Activated naive CD4-positive, alpha-beta T cell treated with anti-CD3 and anti-CD28 coated beads, Interleukin-2, amount 10 ng/mL, durations not matched to agents 7 days and 5 days (primary cell): ENCODE measurements at places on chromosomes 2 and 18.
A peak's percentile ranks its signal among the peaks of the same experiment; 100 is the strongest.

DNA sequence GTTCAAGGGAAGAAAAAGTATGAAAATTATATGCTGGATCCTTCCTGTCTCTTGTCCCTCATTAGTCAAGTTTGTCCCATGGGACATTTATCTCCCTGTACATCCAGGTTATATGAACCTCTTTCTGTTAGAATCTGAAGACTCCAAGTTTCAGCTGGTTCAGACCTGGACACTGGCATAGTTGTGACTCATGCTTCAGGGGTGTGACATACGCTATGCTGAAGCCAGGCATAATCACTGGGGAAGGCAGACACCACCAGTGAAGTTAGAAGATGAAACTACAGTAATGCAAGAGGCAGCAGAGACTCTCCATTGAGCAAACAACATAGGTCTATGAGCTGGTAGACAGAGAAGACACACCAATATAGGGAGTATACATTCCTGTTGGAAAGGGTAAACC, 269.7 kb upstream of the SLC8A1 start:
- DNase-seq: no peak
- H3K4me3 ChIP-seq: no peak overlapping the region
- H3K27ac ChIP-seq: no peak overlapping the region
- no peaks in the 10 kb centered on the region for H3K4me1 ChIP-seq
- no peaks in the 10 kb centered on the region for H3K36me3 ChIP-seq

DNA sequence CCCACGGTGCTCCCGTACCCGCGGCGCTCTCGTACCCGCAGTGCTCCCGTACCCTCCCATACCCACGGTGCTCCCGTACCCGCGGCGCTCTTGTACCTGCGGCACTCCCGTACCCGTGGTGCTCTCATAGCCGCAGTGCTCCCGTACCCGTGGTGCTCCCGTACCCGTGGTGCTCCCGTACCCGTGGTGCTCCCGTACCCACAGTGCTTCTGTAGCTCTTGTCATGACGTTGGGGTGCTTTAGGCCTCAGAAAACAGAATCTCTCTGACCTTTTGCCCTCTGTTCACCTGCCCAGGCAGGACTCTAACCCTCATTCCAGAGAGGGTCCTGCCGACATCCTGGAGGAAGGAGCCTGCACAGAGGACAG, 35.3 kb downstream of the SLC66A2 start:
- peaks cover 55% of the 10 kb centered on the region for H3K36me3 ChIP-seq
- no peak for DNase-seq
- H3K27me3 ChIP-seq: no peaks in the 10 kb centered on the region
- H3K4me3 ChIP-seq: no peak overlapping the region
- peak overlapping the region; percentile 65 for H3K27ac ChIP-seq

DNA sequence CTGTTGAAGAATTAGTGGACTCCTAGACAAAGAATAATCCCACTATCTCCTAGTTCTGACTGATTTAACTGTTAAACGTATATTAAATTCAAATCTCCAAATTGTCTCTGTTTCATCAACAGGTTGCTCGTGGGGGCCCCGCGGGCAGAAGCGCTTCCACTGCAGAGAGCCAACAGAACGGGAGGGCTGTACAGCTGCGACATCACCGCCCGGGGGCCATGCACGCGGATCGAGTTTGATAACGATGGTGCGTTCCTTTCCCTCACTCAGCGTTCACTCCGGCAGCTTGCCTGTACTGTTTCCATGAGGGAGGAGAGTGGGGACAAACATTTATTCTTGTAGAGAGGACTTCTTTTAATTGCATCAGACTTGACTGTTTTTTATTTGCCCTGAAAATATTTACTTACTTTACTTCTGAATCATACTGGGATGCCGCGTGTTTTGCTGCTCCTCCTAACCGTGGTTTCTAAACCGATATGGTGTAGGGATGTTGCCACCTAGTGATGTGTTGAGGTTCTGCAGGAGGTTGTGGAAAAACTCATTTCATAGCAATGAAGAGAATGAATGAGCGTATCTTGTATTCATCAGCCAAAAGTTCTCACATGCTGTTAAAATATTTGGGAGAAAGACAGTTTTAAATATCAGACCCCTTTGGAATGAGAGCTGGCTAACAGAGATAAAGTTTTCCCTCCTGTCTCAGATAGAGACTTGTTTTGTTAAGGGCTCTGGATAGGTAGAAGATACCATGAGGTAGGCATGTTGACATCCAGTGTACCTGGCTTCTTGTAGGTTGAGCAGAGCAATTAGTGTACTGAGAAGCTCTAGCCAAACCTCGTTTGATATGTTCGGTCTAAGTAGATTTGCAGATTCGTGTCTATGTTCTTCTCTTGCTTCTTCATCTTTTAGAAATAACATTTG, 38.3 kb downstream of the ITGA6 start:
- H3K36me3 ChIP-seq: peaks cover 45% of the 10 kb centered on the region
- DNase-seq: peak; percentile 83
- H3K27me3 ChIP-seq: no peaks in the 10 kb centered on the region
- peak overlapping the region; percentile 96 for H3K27ac ChIP-seq
- H3K4me3 ChIP-seq: no peak overlapping the region
- peaks cover 59% of the 10 kb centered on the region for H3K4me1 ChIP-seq

- peak overlapping the region; percentile 84 for H3K4me3 ChIP-seq
Observed at GRCh38 chr2:239296020-239296932, 104.5 kb downstream of the HDAC4 start.

GRCh38 chr2:27407798-27408491, 1.4 kb downstream of the PPM1G start:
- H3K4me1 ChIP-seq: peaks cover 50% of the 10 kb centered on the region
- no peak for DNase-seq
- H3K27me3 ChIP-seq: peaks cover 9% of the 10 kb centered on the region
- H3K36me3 ChIP-seq: peaks cover 24% of the 10 kb centered on the region

GRCh38 chr2:25598911-25599310, 74.5 kb downstream of the DTNB start:
- peaks cover 3% of the 10 kb centered on the region for H3K36me3 ChIP-seq
- DNase-seq: no peak
- H3K27me3 ChIP-seq: no peaks in the 10 kb centered on the region
- no peak overlapping the region for H3K27ac ChIP-seq
- peaks cover 15% of the 10 kb centered on the region for H3K4me1 ChIP-seq

DNA sequence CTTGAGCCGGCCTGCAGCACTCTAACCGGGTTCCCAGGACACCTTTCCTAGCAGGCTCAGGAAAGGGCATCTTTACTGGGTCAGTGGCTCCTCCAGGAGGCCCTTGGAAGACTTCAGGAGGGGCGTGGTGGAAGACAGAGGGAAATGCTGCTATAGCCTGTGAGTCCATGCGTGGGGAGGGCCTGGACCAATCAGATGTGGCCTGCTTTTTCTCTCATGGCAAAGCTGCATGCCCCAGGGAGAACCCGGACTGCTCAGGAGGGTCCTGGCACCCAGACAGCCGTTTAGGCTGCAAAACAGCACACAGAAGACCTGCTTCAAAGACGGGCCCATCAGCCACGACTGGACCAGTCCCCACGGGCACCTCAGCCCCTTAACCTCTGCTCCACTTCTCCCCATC, 84.4 kb downstream of the EIPR1 start:
- no peaks in the 10 kb centered on the region for H3K4me1 ChIP-seq
- no peak overlapping the region for H3K4me3 ChIP-seq
- peaks cover 13% of the 10 kb centered on the region for H3K36me3 ChIP-seq
- DNase-seq: no peak

GRCh38 chr2:10019602-10020400, 23.5 kb upstream of the KLF11 start:
- no peak for DNase-seq
- no peaks in the 10 kb centered on the region for H3K4me1 ChIP-seq
- H3K27me3 ChIP-seq: peaks cover 45% of the 10 kb centered on the region
- H3K27ac ChIP-seq: no peak overlapping the region
- no peak overlapping the region for H3K4me3 ChIP-seq

DNA sequence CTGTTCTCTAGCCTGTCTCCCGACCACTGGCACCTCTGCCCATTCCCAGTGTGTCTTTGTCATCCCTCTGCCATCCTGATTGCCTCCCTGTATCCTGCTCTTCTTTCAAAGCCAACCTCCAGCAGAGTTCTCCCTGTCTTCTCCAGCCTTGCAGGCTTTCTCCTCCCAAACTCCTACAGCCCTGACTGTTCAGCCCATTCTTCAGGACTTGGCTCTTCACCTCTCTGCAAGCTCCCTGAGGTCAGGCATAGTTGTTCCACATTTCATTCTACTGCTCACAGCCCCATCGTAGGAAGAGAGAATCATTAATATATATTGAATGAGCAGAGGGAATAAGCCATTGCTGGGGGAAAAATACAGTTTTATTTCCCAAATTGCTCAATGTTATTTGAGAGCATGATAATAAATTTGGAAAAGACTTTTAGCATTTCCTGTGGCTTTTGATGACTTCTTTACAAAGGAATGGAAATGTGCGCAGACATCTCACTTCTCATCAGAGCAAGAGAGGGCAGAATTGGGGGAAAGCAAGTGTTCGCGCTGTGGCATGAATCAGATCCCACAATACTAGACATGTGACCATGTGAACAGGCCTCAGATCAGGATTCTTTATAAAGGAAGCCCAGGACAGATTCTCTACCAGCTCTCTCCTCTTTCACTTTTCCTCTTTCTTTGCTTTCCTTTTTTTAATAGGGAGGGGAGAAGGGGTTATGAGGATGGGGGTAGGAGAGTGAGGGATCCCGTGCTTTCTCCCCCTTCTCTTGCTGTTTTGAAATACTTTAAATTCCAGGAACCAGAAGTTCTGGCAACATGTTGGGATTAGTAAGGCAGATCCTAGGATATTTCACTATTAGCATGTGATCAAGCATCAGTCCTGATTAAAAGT, 37.4 kb downstream of the EPAS1 start:
- no peak for DNase-seq
- peaks cover 27% of the 10 kb centered on the region for H3K4me1 ChIP-seq
- H3K36me3 ChIP-seq: no peaks in the 10 kb centered on the region
- no peak overlapping the region for H3K4me3 ChIP-seq
- H3K27me3 ChIP-seq: peaks cover 67% of the 10 kb centered on the region
- no peak overlapping the region for H3K27ac ChIP-seq

GRCh38 chr2:1873343-1873742, 129.0 kb upstream of the PXDN start:
- no peaks in the 10 kb centered on the region for H3K4me1 ChIP-seq
- no peak overlapping the region for H3K27ac ChIP-seq
- peaks cover 10% of the 10 kb centered on the region for H3K27me3 ChIP-seq
- no peaks in the 10 kb centered on the region for H3K36me3 ChIP-seq
- H3K4me3 ChIP-seq: no peak overlapping the region
- DNase-seq: no peak

- H3K27me3 ChIP-seq: peaks cover 62% of the 10 kb centered on the region
- H3K36me3 ChIP-seq: no peaks in the 10 kb centered on the region
- peaks cover 17% of the 10 kb centered on the region for H3K4me1 ChIP-seq
- DNase-seq: peak; percentile 64
Observed at GRCh38 chr2:70767699-70768589, at the start of gene ADD2. Gene ADD2, minus strand, starts transcription at chr2:70768200. Its CDS starts 61,792 bp downstream, at chr2:70706408.

DNA sequence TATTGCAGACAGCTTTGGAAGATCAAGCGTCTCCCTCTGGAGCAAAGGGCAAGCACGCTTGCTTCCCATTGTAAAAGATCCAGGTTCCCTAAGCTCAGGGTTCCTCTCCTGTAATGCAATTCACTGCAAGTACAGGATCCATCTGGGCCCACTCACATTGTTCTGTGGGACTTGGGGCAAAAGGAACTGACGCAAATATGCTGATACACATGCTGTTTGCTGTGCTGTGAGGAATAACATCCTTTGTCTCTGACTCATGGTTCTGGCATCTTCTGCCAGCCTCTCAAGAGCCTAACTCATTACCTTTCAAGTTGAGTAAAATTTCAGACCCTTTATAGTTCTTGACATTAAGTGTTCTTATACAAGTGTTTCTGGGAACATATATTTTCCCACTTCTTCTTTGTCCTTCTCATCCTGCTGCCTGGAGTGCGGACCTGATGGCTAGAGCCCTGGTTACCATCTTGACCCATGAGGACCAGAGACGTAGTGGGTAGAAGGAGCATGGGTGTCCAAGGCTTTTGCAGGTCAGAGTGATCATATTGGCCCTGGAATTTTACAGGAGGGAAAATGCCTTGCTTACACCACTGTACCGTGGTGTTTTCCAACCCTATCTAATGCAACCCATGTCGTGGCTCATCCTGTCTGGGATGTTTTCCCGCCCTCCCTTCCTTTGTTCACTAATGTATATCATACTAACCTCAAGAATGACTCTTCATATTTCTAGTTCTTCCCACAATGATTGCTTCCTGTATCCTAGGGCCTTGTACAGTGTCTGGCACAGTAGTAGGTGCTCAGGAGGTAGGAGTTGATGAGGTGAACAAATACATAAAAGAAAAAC, 145.7 kb upstream of the GLI2 start:
- H3K36me3 ChIP-seq: no peaks in the 10 kb centered on the region
- peaks cover 71% of the 10 kb centered on the region for H3K27me3 ChIP-seq
- peaks cover 3% of the 10 kb centered on the region for H3K4me1 ChIP-seq
- H3K4me3 ChIP-seq: no peak overlapping the region

- no peak overlapping the region for H3K4me3 ChIP-seq
- H3K27me3 ChIP-seq: peaks cover 38% of the 10 kb centered on the region
- H3K36me3 ChIP-seq: no peaks in the 10 kb centered on the region
- H3K27ac ChIP-seq: peak overlapping the region; percentile 71
- H3K4me1 ChIP-seq: peaks cover 29% of the 10 kb centered on the region
- no peak for DNase-seq
Observed at GRCh38 chr2:96898641-96899412, 28.9 kb upstream of the SEMA4C start.

GRCh38 chr2:15177103-15177502, 384.0 kb downstream of the NBAS start:
- H3K4me3 ChIP-seq: peak overlapping the region; percentile 27
- H3K27ac ChIP-seq: peak overlapping the region; percentile 20
- peaks cover 45% of the 10 kb centered on the region for H3K4me1 ChIP-seq
- peaks cover 11% of the 10 kb centered on the region for H3K36me3 ChIP-seq
- DNase-seq: peak; percentile 75
- no peaks in the 10 kb centered on the region for H3K27me3 ChIP-seq

- no peak overlapping the region for H3K4me3 ChIP-seq
- H3K27me3 ChIP-seq: no peaks in the 10 kb centered on the region
- no peaks in the 10 kb centered on the region for H3K36me3 ChIP-seq
- no peak overlapping the region for H3K27ac ChIP-seq
Observed at GRCh38 chr2:114700440-114700839, 258.0 kb downstream of the DPP10 start.

GRCh38 chr2:227163485-227163997, 464 bp downstream of the COL4A4 start:
- peak overlapping the region; percentile 64 for H3K4me3 ChIP-seq
- H3K36me3 ChIP-seq: no peaks in the 10 kb centered on the region
- no peak overlapping the region for H3K27ac ChIP-seq
- DNase-seq: no peak
- peaks cover 10% of the 10 kb centered on the region for H3K4me1 ChIP-seq
- peaks cover 64% of the 10 kb centered on the region for H3K27me3 ChIP-seq

- H3K4me3 ChIP-seq: no peak overlapping the region
- no peaks in the 10 kb centered on the region for H3K4me1 ChIP-seq
- DNase-seq: no peak
- no peaks in the 10 kb centered on the region for H3K36me3 ChIP-seq
- no peaks in the 10 kb centered on the region for H3K27me3 ChIP-seq
- H3K27ac ChIP-seq: no peak overlapping the region
Observed at GRCh38 chr2:129721846-129722245, 257.6 kb upstream of the RAB6C start.

- no peak for DNase-seq
- no peak overlapping the region for H3K27ac ChIP-seq
- peaks cover 2% of the 10 kb centered on the region for H3K4me1 ChIP-seq
- no peaks in the 10 kb centered on the region for H3K27me3 ChIP-seq
- no peak overlapping the region for H3K4me3 ChIP-seq
Observed at GRCh38 chr2:84807063-84807485, 73.8 kb downstream of the TRABD2A start.

- DNase-seq: no peak
- H3K4me1 ChIP-seq: no peaks in the 10 kb centered on the region
- peaks cover 2% of the 10 kb centered on the region for H3K36me3 ChIP-seq
- no peaks in the 10 kb centered on the region for H3K27me3 ChIP-seq
- no peak overlapping the region for H3K4me3 ChIP-seq
- H3K27ac ChIP-seq: no peak overlapping the region
Observed at GRCh38 chr2:73091164-73091563, 19.7 kb upstream of the SFXN5 start.
